Keratinocyte (primary cell): ENCODE measurements at places on chromosomes 11 and 22. TPM values are rescaled to one million over a fixed set of nuclear protein-coding genes. Genes with fewer than 3 reads are reported as not detected.

The ZFTA gene
- polyA plus RNA-seq, result 2.9 to 4.6 TPM (median 3.3 TPM) in 3 replicates

DNA sequence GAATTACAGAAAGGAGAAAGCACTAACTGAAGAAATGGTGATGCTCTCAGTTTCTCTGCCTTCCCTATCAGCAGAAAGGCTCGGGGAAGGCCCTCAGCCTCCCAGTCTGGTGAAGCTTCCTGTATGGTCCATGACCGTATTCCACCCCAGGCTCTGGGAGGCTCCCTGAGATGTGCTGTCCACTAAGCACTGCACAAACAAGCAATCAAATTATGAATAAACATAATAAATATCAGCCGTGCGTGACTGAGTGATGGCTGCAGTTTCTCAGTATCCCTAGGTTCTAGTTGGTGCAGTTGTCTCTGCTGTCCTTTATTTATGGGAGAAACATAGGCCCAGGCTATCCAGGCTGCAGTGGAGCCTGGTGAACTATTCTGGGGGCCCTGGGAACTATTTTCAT lies 3.6 kb downstream of the SMDT1 start:
- no peak for DNase-seq

DNA sequence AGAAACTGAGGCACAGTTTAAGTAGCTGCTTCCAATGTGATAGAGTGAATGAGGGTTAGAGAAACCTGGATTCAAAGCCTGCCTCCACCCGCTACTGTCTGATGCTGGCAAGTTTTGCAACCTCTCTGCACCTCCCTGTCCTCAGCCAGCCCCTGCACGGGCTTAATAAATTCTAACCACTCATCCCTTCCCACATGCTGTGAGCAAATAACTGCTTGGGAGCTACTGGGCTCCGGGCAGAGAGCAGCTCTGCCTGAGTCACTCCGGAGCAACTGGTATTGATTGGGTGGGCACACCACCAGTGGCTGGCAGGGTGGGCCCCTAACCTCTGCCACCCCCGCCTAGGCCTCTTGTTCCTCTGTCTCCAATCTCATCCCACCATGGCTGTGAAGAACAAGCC lies 104.3 kb upstream of the SYT13 start:
- DNase-seq, result no peak

GRCh38 chr11:40306938-40307548 lies 1152.4 kb downstream of the LRRC4C start:
- DNase-seq, result no peak

DNA sequence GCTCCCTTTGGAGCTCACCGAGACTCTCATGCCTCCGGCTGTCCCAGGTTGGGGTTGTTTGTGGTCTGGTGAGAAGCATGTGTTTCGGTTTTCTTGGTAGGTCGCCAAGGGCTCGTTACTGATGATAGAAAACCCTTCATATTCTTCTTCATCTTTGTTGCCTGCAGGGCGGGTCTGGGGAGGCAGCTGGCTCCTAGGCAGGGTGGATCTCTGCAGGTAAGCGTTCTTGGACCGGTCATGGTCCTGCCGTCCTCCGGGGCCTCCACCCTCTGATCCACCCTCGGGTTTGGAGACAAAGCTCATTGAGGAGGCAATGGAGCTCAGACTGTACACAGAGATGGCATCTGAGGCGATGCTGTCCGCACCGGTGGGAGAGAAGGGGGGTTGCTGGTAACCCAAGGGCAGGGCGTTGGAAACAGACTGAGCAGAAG lies 64.3 kb upstream of the PITPNB start:
- DNase-seq, result no peak

The WNT11 gene
- 0.08 TPM in 1 of 3 replicates, not detected in the others for polyA plus RNA-seq

- no peak for DNase-seq
These were observed 1.4 kb upstream of the DGAT2 start for GRCh38 chr11:75767228-75767572.
